ENCODE measurements at places on chromosomes 5 and 9.

DNA sequence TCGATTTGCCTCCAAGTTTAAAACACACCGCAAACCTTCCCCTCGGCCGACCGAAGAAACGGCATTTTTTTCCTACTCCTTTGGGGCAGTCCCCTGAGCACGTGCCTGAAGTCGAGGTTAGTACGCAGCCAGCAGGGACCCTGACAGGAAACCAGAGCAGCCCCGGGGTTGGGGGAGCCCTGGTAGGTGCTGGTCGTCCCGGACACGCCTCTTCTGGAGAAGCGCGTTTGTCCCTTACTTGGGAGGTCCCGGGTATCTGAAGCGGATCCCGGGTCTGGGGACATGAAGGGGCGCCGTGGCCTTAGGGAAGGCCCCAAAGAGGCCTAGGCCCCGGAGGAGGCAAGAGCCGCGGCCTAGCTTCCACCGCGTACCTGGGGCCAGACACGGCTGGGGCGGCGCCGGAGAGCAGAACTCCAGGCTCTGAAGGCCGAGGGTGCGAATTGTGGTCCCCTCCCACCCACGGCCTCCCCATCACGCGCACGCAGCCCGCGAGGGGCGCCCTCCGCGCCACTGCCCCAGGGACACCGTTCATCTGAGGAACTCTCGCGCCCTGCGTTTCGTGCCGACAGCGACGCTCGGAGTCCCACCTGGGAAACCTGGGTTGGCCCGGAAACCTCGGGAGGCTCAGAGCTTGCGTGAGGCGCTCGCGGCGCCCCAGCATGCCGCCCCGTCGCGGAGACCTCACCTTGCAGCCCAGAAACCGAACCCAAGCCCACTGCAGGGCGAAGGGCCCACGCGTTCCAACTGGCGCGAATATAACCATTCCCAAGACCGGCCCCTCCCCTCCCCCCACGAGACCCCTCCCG, 10.4 kb downstream of the OTP start:
- DNase-seq, result no peak

DNA sequence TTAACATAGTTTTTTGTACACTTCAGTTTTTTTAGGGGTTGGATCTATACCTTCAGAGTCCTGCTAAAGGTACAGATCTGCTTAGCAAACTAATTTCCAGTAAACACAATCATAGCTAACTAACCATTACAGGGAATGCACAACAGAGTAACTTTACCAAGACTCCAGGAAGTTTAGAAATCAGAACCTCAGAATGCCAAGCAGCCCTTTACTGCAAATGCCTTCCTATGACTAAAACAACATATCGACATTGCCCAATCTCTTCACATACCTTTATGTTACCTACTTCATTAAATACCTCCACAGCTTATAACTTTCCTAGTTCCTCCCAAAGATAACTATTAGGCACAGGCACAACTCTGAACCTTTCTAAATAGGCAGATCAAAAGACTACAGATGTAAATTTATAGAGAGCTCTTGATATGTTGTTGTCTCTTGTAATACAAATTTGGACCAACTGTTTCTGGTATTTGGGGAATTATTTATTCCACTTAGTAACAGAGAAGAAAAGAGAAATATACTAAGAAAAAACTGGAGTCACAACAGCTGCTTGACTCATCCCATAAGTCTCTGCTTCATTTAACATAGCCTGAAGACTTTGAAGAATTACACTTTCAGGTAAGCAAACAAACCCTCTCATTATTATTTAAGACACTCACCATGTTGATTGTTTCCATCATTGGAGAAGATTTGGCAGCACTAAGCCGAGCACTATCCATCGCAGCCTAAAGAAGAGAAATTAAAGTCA, 46.0 kb upstream of the OR2K2 start:
- DNase-seq, result no peak

DNA sequence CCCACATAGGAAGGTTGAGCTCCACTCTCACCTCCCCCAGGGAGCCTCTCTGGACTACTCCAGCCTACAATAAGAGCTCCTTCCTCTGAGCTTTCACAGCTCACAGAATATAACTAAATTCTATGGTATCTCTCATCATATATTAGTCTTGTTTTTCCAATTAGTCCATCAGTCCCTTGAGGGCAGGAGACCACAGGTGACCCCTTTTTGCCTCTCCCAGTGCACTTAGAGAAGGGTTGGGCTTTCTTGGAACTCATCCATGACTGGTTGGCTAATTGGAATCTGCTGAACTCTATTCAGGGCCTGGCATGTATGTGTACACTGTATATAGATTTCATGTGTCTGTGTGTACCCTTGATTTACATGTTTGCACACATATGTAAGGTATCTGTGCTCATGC, 50.4 kb upstream of the ARAP3 start:
- DNase-seq, result no peak

- DNase-seq, result no peak
Measured at GRCh38 chr5:106510321-106510720, 1160.4 kb downstream of the EFNA5 start.

DNA sequence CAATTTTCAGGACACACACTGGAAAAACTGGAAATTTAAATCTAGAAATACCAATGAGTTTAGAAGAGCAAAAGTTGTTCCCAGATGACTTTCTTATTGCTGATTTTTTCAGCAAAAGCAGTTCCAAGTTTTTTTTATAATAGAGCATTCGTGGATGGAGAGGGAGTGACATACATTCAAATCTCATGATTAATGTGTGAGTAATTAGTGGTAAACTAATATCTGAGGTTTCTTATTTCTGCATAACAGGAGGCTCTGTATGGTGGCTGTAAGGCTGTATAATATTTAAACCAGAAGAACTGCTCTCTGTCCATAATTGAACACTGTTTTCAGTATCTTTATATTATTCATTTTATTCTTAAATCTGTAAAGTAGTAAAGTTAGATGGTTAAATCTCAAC, 25.8 kb downstream of the LYSMD3 start:
- DNase-seq, result no peak

Data from astrocyte of the spinal cord (primary cell).